ENCODE measurements at places on chromosomes 5 and 9.

GRCh38 chr5:44389090-44389822 is at the start of gene FGF10:
Gene FGF10 (minus strand): TSS chr5:44389420. CDS start chr5:44388682, 738 bp downstream.
- DNase-seq, result peak; percentile 1

- DNase-seq, result no peak
Observed at GRCh38 chr9:95459178-95459577, 57.6 kb downstream of the PTCH1 start.

- DNase-seq, result no peak
Observed at GRCh38 chr5:114412510-114413171, 50.8 kb downstream of the KCNN2 start.

DNA sequence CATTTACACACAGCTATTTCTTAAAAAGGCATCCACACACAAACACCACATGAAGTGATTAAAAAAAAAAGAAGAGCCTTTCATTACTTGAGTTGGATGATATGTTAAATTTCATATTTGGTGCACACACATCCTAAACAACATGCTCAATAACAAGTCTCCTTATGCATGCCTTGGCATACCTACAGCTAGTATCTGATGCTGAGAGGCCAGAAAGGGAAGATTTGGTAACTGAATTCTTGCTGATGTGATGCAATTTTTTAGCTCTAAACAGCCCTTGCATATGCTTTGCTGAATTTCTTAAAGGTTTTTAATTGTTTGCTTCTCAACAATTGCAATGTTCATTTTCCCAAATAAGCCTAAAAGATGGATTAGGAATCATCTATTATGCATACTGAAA is 338.8 kb downstream of the ARL15 start:
- no peak for DNase-seq

DNA sequence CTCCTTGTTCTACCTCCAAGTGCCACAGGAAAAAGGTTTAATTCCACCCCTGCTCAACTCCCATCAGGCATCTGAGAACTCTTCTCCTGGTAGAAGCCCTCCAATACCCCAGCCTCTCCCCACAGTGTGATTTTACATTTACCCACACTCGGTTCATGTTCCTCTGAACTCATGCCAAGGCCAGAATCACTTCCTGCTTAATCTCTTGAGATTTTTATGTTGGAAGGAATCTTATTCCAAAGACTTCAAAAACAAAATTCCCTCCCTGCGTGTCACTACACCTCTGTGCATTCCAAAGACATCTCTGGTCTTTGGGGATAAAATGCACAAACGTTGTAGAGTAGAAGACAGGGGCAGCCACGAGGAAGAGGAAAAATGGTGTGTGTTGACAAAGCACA is 186.8 kb downstream of the ACTL7B start:
- DNase-seq, result no peak

DNA sequence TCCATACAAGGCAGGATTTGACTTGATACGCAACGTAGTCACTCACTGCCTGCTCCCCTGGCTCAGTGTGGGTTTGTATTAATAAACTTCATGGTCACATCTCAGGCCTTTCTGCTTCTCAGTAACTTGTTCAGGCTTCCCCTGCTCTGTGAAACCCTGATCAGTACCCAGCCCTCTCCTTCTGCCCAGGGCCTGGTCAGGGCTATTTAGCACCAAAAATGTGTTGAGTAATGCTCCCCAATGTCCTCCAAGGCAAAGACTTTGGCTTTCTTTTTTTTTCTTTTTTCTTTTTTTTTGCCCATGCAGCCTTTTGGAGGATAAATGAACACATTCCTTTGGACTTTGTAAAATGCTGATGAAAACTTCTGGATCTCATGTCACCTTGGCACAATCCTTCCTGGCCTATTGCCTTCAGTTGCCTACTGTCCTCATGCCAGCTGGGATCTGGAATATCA is 399.2 kb upstream of the KLF4 start:
- no peak for DNase-seq

- DNase-seq, result no peak
Observed at GRCh38 chr9:83584995-83585394, 37.9 kb upstream of the IDNK start.

GRCh38 chr9:131657037-131657377 is 82.9 kb downstream of the RAPGEF1 start:
- DNase-seq, result no peak

- DNase-seq, result no peak
Observed at GRCh38 chr5:132235340-132235739, 7.7 kb upstream of the P4HA2 start.

DNA sequence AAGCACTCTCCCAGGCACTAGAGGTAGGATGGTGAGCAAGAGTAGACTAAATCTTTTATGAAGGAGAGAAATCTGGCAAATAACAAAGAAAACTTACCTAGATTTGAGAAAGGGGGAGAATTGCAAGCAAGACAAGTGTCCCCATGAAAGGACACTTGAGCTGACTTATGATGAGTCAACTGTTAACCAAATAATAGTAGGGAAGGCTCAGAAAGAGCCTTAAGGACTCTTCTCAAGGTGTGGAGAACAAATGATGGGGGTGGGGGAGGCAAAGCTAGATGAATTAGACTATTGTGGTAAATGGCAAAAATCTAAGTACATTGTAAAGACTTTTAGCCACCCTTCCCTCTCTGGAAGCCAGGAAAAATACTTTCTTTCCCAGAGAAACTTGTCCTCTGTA is 77.6 kb upstream of the RASA1 start:
- DNase-seq, result no peak

GRCh38 chr5:177452688-177453638 is 6.3 kb downstream of the PRR7 start:
- peak; percentile 58 for DNase-seq

DNA sequence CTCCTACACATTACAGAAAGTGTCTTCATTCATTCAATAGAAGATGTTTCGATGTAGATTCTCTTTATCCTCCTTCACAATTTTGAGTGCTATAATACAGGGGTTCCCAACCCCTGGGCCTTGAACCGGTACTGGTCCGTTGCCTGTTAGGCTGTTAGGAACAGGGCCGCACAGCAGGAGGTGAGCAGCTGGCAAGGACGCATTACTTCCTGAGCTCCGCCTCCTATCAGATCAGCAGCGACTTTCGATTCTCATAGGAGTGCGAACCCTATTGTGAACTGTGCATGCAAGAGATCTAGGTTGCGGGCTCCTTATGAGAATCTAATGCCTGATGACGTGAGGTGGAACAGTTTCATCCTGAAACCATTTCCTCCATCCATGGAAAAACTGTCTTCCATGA is 153.0 kb upstream of the SMC2 start:
- no peak for DNase-seq

- no peak for DNase-seq
Observed at GRCh38 chr9:96026655-96027213, 151.2 kb downstream of the ERCC6L2 start.

- DNase-seq, result no peak
Observed at GRCh38 chr9:90979138-90979551, 177.5 kb downstream of the SYK start.

DNA sequence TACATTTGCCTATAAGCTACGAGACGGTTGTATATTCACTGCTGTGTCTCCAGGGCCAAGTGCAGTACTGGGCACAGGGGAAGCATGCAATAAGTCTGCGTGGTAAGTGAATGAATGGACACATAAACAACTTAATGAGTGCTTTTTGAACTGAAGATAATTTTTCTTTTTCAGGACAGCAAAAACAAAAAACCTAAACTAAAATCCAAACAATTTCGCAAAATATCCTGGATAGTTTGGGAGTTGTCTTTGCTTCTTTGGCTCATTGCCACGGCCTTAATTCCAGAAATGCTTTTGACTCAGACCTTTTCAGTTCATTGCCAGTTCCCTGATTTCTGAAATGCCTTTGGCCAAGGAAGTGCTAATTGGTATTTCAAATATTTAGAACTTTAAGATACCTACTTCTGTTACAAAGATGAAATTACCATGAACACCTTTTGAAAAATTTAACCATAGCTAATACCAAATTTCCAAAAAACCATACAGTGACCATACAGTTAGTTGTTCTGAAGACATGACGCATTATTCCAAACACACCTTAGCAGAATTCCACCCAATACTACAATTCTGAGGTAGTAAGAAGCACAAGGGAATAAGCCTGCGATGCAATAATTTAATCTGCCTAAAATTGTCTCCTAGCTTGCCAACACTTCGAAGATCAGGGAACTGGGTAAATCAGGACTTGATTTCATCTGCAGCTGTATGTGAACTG is 42.8 kb downstream of the TEK start:
- no peak for DNase-seq

- no peak for DNase-seq
Observed at GRCh38 chr5:65928322-65928752, 2.0 kb downstream of the ERBIN start.

GRCh38 chr9:98877311-98877710 is 66.4 kb upstream of the COL15A1 start:
- DNase-seq, result no peak

DNA sequence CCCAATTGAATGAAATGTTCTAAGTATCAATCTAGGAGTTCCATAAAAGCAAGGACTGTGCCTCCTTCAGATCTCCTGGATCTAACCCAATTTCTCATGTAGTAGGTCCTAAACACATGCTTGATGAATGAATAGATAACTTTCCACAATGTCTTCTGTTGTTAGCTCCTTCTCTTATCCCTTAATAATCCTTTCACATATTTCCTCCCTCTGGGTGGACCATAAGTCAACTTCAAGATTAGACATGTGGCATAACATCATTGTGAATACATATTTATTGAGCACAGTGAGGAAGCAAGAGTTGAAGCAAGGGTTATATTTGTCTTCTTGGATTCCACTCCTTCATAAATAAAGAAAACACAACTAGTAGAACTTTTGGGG is 108.6 kb upstream of the EGFLAM start:
- DNase-seq, result no peak

- peak; percentile 11 for DNase-seq
Observed at GRCh38 chr5:136080483-136081216, 51.9 kb downstream of the TGFBI start.

DNA sequence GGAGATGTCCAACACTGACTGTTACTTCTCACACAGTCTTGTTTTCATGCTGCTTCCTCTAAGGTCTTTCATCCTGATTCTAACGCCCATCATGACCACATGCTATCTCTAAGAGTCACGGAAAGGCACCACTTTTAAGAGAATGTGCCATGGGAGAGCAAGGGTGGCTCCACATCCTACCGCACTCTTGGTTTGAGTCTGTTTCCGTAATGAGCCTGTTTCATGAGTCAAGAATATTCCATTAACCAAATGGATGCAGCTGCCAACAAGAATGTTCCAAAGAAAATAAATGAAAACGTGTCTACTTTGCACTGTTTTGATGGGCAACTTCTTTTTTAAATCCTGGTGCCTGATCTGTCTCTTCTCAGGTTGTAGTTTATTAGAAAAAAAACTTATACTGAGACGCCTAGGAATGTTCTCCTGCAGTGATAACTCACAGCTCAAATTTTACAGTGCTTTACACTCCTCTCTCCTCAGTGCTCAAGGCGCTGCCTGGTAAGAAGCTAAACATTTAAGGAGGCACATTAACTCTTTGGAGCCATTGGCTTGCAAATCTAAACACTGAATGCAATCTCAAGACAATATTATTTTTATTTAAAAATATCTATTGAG is 124.3 kb downstream of the FGF1 start:
- DNase-seq, result no peak

- no peak for DNase-seq
Observed at GRCh38 chr9:71681104-71681707, 87.1 kb downstream of the CEMIP2 start.

- no peak for DNase-seq
Observed at GRCh38 chr5:33371660-33372059, 69.1 kb upstream of the TARS1 start.

GRCh38 chr5:128927644-128928043 is 37.6 kb upstream of the SLC27A6 start:
- no peak for DNase-seq

DNA sequence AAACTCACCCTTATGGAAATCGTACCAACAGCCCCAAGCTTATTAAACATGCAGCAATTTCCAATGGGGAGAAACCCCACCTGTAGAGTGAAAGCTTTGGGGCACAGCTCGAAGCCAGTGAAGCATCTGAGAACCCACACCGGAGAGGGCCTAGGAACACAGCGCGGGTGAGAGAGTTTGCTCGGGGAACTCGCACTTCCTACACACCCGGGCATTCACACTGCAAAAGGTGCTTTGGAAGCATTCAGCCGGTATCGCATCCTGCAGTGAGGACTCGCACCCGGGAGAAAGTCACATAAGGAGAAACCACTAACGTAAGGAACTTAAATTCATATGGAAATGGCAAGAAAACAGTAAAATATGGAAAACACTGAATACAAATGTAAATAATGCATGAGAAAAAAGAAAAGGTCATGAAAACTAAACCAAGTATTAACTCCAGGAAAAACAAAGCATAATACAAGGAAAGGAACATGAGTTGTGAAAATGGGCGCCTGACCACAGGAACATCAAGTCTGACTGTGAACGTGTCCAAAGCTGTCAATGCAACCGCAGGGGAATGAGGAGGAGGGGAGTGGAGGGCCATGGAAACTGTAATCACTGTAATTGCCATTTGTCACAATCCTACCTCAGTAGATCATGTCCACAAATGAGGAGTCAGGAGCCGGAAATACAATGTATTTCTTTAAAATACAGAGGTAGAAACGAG is 28.7 kb downstream of the CAMSAP1 start:
- no peak for DNase-seq

DNA sequence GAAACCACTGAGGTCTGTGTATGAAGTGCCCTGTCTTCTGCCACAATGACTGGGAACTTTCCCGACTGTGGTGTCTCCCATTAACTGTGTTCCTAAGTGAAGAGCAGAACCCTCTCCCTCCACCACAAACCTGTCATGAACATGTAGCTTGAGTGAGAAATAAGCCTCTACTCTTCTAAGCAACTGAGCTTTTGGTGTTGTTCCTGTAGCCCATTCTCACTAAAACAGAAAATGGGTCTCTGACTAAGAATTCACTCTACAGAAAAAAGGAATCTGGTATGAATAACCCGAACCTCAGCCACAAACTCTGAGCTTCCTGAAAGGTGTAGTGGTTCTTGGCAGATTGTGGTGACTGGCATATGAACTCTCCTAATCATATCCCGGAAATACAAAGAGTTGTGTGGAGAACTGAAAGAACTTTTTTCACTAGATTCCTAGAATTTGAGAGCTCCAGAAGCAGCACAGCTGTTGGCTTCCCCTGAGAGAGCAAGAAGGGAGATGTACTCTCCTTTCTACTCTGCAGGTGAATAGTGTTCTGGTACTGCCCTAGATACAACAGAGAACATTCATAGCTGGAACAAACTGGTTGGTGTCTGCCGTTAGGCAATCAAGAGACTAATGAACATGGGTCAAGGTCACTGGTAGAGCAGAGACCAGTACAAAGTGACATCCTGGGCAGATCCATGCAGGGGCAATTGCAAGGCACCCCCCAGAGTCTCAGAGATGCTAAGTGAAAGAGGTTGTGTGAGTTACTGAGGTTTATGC is 283.8 kb downstream of the PDE4D start:
- no peak for DNase-seq

Data from anterior cingulate cortex (tissue), 58 donors.